ENCODE measurements at places on chromosomes 2 and 18.
A peak's percentile ranks its signal among the peaks of the same experiment; 100 is the strongest.

DNA sequence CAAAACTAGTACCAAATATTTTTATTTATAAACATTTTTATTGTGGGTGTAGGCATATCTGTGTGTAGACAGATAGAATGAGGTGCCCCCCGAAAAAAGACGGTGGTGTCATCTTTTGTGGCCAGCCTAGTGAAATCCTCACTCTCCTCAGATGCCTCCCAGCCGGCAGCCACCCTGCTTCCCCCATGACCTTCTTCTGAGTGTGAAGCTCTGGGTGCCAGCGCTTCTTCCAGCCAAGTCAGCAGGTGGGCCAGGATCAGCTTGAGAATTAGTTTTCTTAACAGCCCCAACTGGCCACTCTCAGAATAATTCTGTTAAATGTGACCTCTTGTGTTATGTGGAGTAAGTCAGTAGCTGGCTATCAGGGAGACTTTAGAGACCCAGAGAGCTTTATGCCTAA, 229.6 kb upstream of the FOSL2 start:
- no peak for DNase-seq

DNA sequence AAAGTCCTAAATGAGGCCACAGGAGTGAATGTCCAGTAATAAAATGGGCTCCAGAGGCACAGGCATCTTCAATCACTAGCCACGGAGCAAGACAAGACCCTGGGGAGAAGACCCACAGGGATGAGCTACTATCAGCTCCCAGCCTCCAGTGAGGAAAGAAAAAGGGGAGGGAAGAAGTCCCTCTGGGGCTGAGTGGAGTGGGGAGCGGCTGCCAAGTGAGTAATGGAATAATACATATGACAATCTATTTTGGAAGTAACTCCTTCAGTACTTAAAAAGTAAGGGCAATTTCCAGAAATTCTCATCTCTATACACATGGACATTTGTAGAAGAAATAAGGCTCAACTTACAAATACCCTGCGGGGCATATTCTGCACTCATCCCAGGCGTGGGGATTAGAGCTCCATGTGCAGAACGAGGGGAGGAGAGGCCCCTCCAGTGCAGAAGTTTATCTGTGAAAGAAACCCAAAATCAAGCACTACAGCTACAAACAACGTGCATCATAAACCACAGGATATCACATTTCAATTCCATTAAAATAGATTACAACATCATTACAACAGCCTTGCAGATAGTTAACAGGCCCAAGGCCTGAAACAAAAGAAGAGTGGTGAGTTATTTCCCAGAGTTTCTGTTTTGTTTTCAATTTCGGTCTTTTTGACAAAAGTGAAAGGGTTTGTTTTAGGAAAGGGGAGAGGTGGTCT, 84.9 kb downstream of the BCL11A start:
- peak; percentile 27 for DNase-seq

DNA sequence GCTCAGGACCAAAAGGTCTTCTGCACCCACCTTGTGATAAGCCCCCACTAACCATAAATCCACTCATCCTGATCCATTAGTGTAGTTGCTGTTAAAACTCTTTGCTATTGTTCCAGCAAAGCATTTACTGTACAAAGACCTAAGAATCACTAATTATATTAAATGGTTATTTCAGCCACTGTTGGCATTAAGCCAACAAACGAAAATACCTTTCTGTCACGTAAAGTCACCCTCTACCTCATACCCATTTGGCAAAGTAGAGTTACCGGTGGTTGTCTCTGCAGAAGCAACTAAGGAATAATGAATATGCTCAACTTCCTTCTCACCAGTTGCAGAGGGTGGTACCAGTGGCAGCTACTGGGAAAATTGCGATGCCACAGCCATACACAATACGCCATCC, 224.5 kb downstream of the SP3 start:
- DNase-seq: no peak

GRCh38 chr18:22711192-22711685, 221.9 kb upstream of the RBBP8 start:
- DNase-seq: no peak

GRCh38 chr2:193584522-193584938, 1389.8 kb upstream of the TMEFF2 start:
- DNase-seq: peak; percentile 60

- peak; percentile 37 for DNase-seq
Measured at GRCh38 chr2:99762714-99763113, 272.9 kb upstream of the REV1 start.

- DNase-seq: no peak
Measured at GRCh38 chr2:30232801-30233130, 1.4 kb downstream of the LBH start.

GRCh38 chr2:121869363-121869762, 113.9 kb downstream of the TSN start:
- DNase-seq: no peak

DNA sequence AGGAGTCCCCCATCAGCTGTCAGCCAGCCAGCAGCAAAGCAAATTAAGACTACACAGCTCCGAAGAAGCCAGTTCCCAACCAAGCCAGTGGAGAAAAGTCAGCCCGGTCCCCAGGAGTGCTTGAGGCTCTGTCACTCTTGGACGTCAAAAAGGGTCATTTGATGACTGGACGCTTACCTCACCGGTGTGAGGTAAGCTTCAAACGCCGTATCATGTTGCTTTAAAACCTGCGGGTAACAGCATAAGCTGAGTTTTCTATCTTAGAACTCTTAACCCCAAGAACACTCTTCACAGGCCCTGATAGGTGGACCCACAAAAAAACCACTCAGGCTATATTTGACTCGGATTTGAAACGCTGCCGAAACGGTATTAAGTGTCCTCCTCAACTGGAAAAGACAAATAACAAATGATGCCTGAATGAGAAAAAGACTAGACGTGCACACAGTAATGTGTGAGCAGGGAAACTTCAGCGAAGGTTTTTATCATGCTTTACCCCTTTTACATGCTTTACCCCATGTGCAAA, 682 bp upstream of the LNPK start:
- no peak for DNase-seq

DNA sequence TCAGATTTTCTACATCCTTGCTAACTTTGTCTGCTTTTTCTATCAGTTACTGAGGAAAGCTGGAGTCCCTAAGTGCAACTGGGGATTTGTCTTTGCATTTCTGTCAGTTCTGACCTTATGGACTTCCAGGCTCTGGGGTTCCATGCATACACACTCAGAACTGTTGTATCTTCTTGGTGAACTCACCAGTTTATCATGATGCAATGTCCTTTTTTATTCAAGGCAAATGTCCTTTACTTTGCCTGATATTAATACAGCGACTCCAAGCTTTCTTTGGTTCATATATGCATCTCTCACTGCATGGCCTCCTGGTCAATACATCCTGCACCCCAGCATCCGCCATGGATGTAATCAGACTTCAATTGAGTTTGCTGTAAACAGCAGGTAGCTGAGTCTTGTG, 44.7 kb downstream of the SLC66A2 start:
- DNase-seq: no peak

DNA sequence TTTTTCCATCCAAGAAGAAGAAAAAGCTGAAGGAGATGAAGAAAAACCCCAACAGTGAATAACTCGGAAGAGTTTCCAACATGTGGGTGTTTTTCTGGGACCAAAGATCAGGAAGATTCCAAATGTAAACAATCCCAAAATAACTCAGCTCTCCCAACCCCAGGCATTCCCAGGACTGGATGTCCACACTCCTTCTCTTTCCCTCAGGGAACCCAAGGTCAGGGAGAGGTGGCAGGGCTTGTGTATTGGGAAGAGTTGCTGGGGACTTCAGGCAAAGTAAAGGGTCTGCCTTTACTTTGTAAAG, 268.0 kb downstream of the DYSF start:
- DNase-seq: no peak

DNA sequence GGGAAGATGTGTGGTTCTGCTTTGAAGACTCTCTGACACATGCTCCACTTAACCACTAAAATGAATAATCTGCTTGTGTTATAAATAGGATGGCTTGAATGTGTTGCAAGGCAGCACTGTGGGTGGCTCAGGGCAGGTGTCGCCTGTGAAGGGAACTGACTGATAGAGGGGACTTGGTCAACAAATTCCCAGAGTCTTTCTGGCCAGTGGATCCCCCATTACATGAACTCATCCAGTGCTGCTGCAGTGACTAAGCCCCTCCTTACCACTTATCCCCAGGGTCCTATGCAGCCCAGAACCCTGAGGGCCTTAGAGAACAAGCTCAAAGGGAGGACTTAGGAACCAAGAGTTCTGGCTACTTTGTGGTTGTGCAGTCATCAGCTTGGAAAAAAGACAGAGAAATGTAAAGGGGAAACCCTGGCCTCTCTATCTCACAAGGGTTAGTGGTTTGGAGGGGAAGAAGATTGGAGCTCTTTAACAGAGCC, 226.2 kb upstream of the TNP1 start:
- DNase-seq: no peak

GRCh38 chr2:130799295-130799694, 37.4 kb upstream of the ARHGEF4 start:
- DNase-seq: no peak

DNA sequence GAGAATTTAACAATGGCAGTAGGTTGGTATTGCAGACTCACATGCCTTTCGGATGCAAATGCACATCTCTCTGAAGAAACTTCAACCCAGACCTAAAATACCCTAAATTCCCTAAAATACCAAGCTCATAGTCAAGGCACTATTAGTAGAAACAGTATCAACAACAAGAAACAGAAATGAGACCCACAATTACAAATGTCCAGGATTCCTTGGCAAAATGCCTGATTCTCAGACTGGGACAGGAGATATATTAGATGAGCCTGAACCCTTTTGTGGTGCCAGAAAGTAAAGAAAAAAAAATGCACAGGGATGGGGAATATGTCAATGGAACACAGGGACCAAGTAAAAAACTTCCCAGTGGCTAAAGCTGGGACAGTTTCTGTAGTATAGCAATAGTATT, 77.2 kb downstream of the NAT8 start:
- no peak for DNase-seq

GRCh38 chr2:9939587-9940485, 11.7 kb upstream of the GRHL1 start:
- DNase-seq: no peak

DNA sequence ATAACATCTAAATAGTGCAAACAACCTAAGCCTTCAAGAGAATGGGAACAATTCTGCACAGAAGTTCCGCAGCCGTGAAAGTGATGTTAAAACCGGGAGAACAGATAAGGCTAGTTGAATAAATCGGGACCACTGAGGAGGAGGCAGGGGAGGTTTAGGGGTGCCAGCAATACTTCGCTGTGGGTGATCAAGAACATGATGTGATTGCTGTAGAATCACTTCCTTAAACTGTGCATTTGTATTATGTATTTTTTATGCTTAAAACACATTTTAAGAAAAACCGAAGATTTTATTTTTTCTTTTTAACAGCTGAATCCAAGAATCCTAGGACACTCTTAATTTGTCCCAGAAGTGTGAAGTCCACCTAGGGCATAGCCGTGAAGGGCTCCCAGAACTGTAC, 33.6 kb downstream of the TTC32 start:
- no peak for DNase-seq

DNA sequence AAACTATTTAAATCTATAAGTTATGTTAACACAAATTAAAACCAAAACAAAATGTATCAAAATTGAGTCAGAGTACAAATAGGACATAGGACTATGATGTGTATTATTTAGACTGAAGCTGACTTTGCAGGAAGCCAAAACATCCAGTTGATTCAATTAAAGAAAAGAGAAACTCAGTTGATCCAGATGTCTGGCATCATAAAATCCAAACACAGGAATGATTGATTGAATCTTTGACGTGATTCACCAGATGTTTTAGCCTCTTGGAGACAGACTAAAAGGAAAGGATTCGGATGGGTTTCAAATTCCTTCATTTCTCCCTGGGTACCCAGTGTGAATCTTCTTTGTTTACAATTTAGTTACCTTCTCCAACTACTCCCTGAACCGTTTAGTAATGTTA, 272.9 kb downstream of the IRS1 start:
- no peak for DNase-seq

DNA sequence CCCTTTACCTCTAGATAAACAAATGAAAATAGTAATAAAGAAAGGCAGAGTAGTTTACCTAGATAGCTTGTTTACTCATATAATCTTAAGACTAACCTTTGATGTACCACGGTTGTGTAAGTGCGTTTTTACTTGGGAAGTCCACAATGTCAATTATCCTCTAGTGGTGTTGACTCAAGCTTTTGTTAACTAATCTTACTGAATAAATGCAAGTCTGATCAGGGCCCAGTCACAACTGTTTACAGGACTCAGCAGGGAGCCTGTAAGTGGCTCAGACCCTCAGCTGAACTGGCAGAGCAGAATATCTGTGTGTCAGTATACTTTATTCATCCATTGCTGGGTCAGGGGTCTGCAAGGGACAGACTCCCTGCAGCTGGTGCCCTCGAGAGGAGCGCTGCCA, 98.1 kb upstream of the ACAA2 start:
- DNase-seq: no peak

DNA sequence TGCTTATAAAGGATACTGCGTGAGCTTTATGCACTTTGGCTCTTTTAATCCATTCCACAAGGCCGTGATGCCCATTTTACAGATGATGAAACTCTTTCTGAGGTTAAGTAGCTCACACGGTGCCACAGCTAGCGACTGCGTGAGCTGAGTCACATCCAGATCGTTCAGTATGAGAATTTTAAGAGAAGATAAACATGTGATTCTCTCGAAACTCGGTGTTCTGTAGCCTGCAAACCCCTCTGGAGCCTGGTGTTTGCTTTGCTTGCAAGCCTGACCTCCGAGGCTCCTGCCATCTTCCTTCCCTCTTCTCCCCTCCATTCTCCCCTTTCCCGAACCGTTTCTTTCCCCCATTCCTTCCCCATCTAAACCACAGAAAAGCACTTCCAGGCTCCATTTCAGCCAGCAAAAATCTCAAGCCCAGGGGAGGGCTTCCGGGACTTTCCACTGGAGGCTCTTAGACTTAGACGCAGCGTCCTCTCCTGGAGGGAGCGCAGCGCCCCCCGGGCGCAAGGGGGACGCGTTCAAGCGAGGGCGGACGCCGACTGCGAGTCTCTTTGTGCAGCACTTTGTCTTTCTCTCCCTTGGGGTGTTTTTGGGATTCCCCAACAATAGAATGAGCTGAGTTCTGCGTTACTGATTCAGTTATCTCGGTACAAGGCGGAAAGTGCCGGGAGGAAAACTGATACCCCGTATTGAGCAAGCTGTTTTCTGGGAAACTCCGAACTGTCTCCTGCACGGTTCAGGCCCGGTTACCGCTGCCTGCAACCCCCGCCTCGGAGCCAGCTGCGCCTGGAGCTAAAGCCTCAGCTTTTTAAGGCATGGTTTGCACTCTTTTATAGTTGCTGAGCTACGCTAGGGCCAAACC, 38.0 kb downstream of the CYP1B1 start:
- no peak for DNase-seq

DNA sequence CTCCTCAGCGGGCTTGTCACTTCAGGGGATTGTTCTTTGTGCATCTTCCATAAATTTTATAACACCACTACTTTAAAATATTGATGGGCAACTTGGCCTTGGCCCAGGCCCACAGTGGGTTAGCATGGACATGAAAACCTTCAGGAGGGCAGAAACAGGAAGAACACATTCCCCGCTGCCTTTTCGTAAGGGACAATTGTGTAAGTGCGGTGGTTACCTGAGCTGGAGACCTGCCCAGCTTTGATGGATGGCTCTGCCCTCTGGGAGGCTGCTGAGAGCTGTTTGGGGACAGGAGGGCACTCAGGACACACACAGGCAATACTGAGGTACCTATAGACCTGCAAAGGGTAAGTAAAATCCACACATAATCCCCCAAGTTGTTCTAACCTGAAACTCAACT, 46.8 kb downstream of the FECH start:
- DNase-seq: no peak

- no peak for DNase-seq
Measured at GRCh38 chr2:62947403-62947802, 103.2 kb upstream of the OTX1 start.

GRCh38 chr2:241788572-241788971, 11.9 kb downstream of the GAL3ST2 start:
- DNase-seq: no peak

GRCh38 chr2:177264209-177264692, 276 bp downstream of the NFE2L2 start:
- DNase-seq: peak; percentile 43
